ENCODE measurements at places on chromosomes 7 and 10.
A peak's percentile ranks its signal among the peaks of the same experiment; 100 is the strongest.

DNA sequence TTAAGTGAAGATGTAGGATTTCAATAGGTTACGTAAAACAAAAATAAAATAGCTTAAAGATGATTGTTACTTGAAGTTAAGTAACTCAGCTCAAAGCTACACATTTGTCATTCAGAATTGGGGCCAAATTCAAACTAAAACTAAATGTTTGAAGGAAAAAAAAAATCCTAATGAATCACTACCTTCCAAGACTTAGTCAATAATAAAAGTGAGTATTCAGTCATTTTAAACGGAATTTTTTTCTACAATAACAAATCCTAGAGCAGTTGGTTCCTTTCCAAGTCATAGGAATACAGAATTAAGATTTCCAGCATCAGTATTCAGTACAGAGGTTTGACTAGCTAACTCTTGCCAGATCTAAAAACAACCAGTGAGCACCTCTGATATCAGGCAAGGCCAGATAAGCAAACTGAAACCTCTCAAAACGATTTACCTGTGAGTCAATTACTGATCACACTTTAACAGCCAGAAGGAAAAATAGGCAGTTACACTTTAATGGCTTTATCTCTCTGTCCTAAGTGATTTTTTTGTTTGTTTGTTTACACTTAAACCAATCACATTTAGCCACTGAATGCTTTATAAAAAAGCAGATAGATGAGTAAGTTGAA, 669.8 kb upstream of the ANKRD30A start:
- no peaks in the 10 kb centered on the region for H3K36me3 ChIP-seq
- no peak overlapping the region for H3K4me3 ChIP-seq
- H3K27ac ChIP-seq: no peak overlapping the region

DNA sequence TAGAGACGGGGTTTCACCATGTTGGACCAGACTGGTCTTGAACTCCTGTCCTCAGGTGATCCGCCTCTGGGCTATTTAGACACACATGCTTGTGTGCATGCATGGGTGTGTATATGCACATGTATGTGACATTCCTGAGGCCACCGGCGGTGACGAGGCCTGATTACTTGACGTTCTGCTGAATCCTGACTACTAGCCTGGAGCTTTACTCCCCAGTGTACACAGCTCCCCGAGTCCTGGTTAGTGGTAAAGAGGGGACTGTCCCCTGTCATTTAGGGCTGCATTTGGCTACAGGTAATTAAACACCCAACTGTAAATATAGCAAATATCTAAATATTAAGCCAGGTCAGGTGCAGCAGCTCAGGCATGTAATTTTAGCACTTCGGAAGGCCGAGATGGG, 14.2 kb downstream of the GTF2IRD1 start:
- no peaks in the 10 kb centered on the region for H3K27me3 ChIP-seq
- H3K4me3 ChIP-seq: no peak overlapping the region
- no peaks in the 10 kb centered on the region for H3K4me1 ChIP-seq
- H3K27ac ChIP-seq: no peak overlapping the region
- DNase-seq: no peak

DNA sequence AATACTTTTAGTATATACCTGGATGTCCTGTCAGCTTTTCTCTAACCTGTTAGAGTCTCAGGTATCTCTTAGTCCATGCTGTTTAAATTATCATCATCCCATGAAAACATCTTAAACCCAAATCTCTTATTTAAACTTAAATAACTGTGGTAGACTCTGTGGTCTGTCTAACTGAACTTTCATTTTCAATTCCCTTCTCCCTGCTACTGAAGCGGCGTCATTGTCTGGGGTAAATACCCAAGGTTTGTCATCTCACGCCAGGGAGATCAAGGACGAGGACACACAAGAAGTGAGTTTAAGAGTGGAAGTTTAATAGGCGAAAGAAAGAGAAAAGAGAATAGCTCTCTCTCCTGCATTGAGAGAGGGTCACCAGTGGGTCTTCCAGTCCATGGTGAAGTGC, 804.4 kb upstream of the CELF2 start:
- H3K27ac ChIP-seq: no peak overlapping the region
- no peaks in the 10 kb centered on the region for H3K4me1 ChIP-seq
- H3K27me3 ChIP-seq: no peaks in the 10 kb centered on the region
- H3K36me3 ChIP-seq: no peaks in the 10 kb centered on the region
- no peak for DNase-seq

GRCh38 chr10:121085367-121085766, 234.2 kb downstream of the WDR11 start:
- no peak for DNase-seq
- no peak overlapping the region for H3K27ac ChIP-seq
- no peaks in the 10 kb centered on the region for H3K36me3 ChIP-seq

DNA sequence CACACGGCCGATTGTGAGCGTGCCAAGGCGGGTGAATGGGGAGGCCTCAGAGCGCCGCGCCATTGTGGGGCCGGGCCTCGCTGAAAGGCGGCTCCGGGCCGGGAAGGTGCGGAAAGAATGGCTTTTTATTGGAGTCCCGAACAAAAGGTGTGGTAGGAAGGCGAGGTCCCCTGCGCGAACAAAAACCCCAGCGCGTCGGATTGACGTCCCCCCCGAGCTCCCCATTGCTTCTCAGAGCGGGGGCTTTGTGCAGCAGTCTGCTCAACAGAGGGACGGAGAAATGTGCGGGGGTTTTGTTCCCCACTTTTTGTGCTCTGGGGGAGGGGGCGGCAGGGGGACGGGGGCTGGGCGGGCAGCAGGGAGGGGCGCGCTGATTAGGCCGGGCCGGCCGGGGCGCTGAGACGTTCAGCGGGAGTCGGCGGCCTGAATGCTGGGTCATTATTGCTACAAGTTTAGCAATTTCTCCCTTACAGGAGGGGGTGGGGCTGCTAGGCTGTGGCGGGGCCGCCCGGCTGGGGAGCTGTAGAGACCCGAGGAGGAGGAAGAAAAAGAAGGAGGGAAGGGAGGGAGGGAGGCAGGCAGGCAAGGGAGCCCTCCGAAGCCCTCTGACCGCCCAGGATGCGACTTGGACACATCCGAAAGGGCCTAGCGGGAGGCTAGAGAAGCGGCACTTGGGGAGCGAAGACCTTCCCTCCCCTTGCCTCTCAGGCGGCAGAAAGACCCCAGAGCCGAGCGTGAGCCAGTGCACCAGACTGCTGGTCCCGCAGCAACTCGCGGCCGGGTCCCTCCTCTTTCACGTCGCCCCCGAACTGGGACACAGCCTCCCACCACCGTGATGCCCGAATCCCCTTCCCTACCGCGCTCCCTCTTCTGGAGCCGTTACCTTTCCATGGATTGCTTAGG, 4.6 kb downstream of the NKX2-3 start:
- peak overlapping the region; percentile 64 for H3K4me3 ChIP-seq
- DNase-seq: no peak
- H3K27me3 ChIP-seq: peaks cover 17% of the 10 kb centered on the region
- H3K4me1 ChIP-seq: peaks cover 5% of the 10 kb centered on the region

GRCh38 chr10:107727767-107728317, 563.3 kb upstream of the SORCS1 start:
- no peaks in the 10 kb centered on the region for H3K36me3 ChIP-seq
- H3K4me3 ChIP-seq: no peak overlapping the region
- H3K27me3 ChIP-seq: no peaks in the 10 kb centered on the region
- no peak overlapping the region for H3K27ac ChIP-seq

- no peak for DNase-seq
- no peaks in the 10 kb centered on the region for H3K27me3 ChIP-seq
- no peak overlapping the region for H3K4me3 ChIP-seq
- peaks cover 25% of the 10 kb centered on the region for H3K4me1 ChIP-seq
Measured at GRCh38 chr10:50929670-50930069, 44.2 kb upstream of the A1CF start.

Measured in thoracic aorta (tissue), 2 donors.